ENCODE measurements at places on chromosomes 13 and 19.

- no peak for DNase-seq
These were observed 20.0 kb downstream of the LYPD3 start for GRCh38 chr19:43445426-43445825.

DNA sequence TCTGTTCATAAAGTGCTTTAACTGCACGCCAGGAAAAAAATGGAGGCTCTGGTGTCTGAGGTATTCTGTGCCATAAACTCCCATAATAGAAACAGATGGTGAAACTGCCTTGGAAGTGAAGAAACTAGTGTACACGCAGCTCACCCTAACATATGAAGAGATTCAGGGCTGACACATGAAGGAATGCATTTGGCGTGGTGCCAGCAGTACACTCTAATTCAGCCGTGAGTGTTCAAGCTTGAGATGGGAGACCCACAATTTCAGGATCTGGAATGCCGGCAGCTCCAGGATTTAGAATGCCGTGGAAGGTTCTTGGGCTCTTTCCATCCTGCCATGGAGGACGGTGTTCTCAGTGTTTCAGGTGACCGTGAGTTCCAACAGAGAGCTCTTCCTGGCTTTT, 478.4 kb downstream of the TSHZ3 start:
- no peak for DNase-seq

GRCh38 chr13:101880581-101880980, 428.1 kb downstream of the ITGBL1 start:
- no peak for DNase-seq

DNA sequence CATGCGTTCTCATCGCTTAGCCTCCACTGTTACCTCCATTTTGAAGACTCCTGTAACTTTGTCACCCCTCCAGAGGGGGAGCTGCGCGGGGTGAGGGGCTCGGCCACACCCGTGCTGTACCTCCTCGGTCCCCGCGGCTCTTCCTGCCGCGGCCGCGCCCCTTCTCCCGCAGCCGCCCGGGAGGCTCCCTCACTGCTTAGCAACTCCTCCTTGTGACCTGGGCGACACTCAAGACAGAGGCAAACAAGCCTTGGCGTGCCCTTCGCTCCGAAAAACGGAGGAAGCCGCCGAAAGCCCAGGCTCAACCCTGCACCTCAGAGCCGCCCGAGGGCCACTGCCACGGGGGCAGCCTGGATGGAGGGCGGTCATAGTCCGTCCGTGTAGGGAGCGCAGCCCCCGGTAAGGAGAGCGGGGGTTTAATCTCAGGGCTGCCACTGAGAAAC, 494.3 kb downstream of the FOXO1 start:
- no peak for DNase-seq

DNA sequence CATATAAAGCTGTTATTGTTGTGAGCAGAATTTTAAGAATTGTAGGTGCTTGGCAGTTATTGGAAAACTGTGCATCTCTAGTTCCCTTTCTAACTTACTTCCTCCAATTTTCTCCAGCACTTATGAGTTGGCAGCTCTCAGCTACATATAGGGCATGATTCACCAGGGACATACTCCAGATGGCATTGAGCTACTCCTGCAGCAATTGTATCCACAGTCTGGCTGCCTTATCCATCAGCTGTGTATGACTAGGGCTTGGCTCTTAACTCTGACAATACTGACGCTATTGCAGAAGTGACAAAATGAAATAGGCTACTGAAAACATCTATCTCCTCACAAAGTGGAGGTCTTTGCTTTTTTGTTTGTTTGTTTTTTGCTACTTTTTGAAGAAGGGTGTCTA, 276.7 kb downstream of the POU4F1 start:
- DNase-seq, result no peak

GRCh38 chr13:51832471-51833152, 12.4 kb downstream of the TMEM272 start:
- DNase-seq, result no peak

- no peak for DNase-seq
These were observed 108.6 kb downstream of the AKAP11 start for GRCh38 chr13:42380420-42381164.

DNA sequence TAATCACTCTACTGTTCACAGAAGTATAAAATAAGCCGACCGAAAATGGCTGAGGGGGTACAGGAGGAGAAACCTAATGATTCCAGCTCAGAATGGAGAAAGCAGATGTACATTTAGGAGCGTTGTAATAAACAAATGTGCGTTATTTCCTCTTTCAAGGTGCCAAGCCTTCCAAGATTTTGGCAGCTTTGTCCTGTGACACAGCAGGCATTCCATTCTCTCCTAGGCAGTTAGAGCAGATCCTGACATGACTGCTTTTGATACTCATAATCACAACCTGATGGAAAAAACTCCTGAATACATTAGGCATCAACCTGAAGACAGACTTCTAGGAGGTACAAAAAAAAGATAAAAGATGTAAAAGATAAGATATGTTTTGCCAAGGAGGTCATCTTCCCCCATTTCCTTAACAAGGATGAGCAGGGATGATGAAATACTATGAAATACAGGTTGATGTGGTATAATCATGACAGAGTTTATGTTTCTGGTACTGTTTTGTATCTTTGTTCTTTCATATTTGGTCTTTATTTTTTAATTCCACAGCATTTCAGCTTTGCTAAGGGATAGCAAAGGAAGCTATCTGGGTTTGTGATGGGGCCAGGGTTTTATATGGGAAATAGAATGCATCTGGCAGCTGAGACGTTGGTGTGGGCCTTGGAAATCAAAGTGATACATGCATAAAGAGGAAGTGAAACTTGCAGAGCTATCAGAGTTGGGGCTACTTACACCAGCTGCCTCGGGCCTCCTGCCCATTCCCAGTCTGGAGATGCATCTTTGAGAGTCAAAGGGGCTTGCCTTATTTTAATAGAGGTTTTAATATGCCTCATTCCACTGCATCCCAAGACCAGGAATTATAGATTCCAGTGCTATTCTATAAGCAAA, 222.5 kb downstream of the OXGR1 start:
- no peak for DNase-seq

- no peak for DNase-seq
These were observed 24.5 kb upstream of the CYSLTR2 start for GRCh38 chr13:48629277-48629676.

GRCh38 chr13:107202371-107203023, 634.6 kb upstream of the ARGLU1 start:
- DNase-seq, result no peak

GRCh38 chr19:13784731-13785452, 10.4 kb upstream of the ZSWIM4 start:
- DNase-seq, result no peak
